ENCODE measurements at places on chromosomes 2 and 18. TPM values are rescaled to one million over a fixed set of nuclear protein-coding genes. Genes with fewer than 3 reads are reported as not detected.

METTL8 gene
- 14.9 TPM for polyA plus RNA-seq

TEX44 gene
- polyA plus RNA-seq, result not detected

REG3A gene
- not detected for polyA plus RNA-seq

MBOAT2 gene
- polyA plus RNA-seq, result 70.6 TPM

UGT1A8 gene
- polyA plus RNA-seq, result not detected

CYS1 gene
- 100 TPM for polyA plus RNA-seq

TXNDC2 gene
- 0.10 TPM for polyA plus RNA-seq

DNA sequence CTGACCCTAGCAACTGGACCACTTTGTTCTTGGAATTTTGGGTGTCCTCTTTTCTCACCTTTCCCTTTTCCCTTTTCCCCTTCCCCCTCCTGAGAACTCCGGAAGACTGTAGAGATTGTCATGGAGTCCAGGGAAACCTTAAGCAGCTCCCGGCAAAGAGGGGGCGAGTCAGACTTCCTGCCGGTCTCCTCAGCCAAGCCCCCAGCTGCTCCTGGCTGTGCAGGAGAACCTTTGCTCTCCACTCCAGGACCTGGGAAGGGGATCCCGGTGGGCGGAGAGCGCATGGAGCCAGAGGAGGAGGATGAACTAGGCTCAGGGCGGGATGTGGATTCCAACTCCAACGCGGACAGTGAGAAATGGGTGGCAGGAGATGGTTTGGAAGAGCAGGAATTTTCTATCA, 20.5 kb downstream of the SETBP1 start:
- DNase-seq, result no peak

DNA sequence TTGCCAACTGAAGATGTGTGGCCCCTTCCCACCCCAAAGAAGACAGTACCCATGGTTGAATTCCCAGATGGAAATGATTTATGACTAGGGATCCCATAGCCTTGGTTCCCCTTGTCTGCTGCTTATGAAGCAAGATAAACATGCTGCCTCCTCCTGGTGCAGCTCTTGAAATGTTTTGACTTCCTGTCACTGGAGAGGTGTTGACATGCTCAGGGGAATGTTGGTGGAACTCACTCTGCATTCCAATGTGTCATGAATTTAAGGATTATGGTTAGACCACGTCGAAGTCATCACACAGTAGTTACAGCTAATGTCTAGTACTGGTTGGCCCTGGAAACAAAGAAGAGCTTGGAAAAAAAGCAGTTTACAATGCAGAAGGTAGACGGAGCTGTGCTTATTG, 69.0 kb upstream of the FAM110C start:
- DNase-seq, result no peak

DNA sequence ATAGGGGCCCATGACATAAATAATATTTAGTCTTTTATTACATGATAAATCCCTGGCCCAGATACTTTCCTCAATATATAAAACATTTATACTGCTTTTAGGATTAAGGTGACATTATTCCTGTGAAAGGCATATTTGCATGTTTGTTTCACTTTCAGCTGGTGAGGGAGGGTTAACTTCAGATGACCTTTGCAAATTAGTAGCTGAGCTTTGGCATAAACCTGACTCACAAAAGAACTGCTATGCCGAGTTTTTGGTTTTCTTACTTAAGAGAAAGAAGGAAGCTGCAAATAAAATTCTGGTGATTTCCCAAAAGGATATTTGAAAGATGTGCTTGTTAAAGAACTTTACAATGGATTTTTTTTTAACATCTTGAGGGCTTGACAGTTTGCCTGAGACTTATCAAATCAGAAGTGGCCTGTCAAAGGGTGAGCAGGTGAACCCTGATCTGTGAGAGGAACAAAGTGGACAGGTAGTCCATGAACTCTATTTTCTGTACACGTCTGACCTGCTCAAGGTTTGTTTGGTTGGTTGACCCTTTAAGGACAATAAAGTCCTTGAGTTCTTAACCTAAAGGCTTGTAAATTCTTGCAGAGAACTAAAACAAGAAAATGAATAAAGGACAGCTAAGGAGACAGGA, 93.5 kb downstream of the FAM124B start:
- DNase-seq, result no peak

DNA sequence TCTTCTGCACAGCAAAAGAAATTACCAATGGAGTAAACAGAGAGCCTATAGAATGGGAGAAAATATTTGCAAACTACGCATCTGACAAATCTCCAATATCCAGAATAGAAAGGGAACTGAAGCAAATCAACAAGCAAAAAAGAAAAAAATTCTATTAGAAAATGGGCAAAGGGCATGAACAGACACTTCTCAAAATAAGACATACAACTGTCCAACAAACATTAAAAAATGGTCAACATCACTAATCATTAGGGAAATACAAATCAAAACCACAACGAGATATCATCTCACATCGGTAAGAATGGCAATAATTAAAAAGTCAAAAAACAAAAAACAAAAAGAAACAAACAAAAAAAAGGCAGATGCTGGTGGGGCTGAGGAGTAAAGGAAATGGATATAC, 356.4 kb downstream of the ADCYAP1 start:
- DNase-seq, result no peak

DNA sequence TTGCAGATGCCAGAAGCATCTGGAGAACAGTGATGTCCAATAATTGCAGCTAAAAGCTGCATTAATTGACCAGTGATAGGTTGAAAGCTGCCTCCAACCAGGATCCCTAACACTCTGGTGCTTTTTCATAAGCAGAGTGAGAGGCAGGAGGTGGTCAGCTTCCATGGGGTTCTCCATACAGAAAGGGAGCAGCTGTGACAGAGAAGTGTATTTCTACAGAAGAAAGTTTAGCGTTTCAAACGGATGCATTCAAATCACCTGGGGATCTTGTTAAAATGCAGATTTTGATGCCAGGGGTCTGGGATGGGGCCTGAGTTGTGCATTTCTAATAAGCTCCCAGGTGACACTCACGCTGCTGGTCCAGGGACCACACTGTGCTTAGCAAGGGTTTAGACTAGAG, 216.5 kb upstream of the NRP2 start:
- DNase-seq, result no peak

DNA sequence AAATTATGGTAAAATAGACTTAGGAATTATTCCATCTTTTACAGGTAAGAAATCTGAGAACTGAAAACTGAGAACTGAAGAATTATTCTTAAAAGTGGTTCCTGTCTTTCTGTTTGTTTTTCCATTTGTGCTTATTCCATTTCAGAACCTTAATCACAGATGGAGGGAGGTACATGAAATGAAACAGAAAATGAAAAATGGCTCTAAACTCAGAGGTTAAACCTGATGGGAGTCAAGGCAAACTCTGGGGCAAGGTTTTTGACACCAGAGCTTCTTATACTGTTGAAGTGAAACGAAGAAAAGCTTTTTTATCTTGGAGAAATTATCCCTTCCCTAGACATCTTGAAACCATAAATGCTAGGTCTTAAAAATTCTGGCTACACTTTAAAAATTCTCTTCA, 182.1 kb downstream of the ZNF804A start:
- DNase-seq, result no peak

GRCh38 chr2:19818039-19818438, 83.7 kb downstream of the TTC32 start:
- DNase-seq, result no peak

DNA sequence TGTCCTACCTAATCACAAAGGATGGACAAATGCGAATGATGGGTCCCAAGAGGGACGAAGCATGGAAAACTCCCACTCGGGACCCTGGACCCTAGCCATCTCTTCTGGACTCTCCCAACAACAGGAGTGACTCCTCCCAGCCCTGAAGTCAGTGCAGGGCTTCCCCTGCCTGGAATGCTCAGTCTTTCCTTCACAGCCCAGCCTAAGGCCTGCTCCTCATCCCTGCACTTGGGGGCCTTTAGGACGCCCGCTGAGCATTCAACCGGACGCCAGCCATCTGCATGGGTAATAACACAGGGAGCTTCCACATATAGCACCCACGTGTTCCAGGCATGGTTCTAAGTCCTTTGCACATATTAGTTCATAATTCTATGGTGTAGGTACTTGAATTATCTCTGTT, 237.5 kb downstream of the KLHL29 start:
- DNase-seq, result no peak

DNA sequence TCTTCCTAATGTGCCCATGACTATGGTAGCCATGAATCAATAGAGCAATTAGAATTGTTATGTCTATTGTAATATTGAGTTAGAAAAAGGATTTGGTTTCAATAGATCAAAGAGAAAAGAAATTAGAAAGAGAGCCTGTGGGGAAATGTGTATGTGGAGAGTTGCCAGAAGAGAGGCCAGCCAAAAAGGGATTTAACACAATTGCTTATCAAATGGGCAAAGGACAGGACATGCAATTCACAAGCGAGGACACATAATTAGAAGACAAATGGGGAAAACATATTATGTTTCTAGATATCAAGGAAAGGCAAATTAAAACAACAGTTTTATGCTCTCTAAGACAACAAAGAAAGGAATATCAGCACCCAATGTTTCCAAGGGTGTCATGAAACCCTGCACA, 403.2 kb upstream of the KLHL29 start:
- no peak for DNase-seq

GRCh38 chr2:200534572-200534971, 8.6 kb downstream of the SGO2 start:
- no peak for DNase-seq

- no peak for DNase-seq
These were observed 69.4 kb downstream of the CABLES1 start for GRCh38 chr18:23204589-23205235.

DNA sequence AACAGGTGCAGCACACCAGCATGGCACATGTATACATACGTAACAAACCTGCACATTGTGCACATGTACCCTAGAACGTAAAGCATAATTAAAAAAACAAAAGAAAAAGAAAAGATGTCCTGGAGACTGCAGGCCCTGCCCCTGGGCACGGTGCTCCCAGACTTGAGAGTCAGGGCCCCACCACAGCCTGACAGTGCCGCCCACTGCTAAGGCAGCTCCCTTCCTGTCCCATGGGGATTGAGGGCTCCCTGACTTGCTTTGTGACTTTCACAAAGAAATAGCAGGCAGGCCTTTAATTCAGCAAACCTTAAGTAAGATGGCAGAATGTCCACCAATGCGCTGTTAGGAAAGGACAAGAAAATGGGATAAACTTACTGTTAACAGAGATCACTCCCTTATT, 116.8 kb downstream of the NDUFA10 start:
- DNase-seq, result no peak

DNA sequence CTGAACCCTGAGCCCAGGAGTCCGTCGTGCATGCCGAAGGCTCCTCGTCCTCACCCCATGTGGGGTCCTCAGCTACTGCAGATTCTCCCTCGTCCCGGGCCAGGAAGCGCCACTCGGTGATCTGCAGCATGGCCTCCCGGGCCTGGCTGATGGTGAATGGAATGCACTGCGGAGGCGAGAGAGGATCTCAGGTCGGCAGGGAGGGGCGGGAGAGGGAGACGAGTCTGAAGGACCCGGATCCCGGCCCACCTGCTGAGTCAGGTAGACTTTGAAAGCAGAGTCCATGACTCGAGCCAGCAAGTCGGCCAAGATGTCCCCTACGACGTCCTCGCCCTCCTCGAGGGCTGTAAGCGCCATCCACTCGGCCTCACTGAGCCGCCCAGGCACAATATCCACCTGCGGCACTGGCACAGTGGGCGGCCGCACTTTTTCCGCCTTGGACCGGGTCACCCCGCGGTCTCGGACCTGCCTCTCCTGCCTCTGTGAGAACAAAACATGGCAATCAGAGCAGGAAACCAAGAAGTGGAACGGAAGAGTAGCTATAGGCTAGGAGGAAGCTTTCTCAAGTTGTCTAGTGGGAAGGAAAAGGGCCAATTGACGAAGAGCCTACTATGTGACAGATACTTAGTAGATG, 5.5 kb downstream of the C2orf81 start:
- DNase-seq, result no peak

- DNase-seq, result no peak
These were observed 18.8 kb upstream of the TSPYL6 start for GRCh38 chr2:54274781-54275242.

- no peak for DNase-seq
These were observed 62.6 kb upstream of the CTLA4 start for GRCh38 chr2:203804764-203805485.

GRCh38 chr2:25402477-25402876, 60.8 kb upstream of the DNMT3A start:
- DNase-seq, result no peak

DNA sequence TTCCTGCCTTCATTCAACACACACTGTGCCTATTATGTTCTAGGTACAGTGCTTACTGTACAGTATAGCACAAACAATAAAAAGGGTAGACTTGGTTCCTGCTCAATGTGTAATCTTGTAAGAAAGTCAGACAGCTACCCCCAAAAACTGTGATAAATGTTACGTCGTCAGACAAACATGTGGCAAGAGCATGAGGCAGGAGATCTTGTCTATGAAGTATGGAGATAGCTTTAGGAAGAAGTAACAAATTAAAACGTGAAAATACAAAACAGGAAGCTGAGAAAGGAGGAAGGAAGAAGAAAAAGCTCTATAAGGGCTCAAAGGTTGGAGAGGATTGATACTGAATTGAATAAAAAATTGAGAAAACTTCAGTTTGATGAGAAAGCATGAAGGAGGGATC, 276.2 kb upstream of the HNRNPA3 start:
- DNase-seq, result no peak

DNA sequence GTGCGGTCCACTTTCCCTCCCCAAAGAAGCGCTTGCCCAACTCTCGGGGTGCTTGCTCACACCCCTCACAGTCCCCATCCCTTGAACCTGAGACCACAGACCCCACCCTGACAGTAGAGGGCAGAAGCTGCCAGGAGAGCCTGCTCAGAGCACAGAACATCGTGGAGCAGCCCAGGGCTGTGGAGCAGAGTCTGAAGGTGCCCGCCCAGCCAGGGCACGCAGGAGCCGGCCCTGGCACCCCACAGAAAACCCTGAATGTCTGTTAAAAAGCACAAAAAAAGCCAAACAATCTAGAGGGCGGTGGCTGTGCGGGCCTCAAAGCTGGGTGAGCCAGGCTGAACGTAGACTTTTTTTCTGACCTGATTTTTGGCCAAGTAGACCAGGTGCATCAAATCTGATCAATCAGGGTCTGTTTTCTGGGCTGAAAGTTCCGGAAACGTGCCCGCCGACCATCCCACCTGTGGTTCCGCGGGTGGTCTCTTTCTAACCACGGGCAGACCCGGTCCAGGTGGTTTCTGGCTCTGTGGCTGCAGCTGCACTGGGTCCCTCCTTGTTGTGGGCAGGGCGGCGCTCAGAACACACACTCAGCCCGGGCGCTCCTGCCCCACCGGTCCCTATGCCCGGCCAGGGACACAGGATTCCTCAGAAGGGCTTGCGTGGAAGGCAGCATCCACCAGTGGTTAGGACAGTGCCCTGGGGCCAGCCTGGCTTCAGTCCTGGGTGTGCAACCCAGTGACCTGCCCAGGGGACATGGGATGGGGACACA, 66.3 kb downstream of the SLC66A2 start:
- DNase-seq, result no peak

- DNase-seq, result no peak
These were observed 116.7 kb upstream of the MGAT5 start for GRCh38 chr2:134137182-134137611.

Measured in left renal cortex interstitium (tissue), 4 donors.